ENCODE measurements at places on chromosomes 11 and 22.

- no peak for DNase-seq
These were observed 603 bp upstream of the PDGFB start for GRCh38 chr22:39245130-39246039.

DNA sequence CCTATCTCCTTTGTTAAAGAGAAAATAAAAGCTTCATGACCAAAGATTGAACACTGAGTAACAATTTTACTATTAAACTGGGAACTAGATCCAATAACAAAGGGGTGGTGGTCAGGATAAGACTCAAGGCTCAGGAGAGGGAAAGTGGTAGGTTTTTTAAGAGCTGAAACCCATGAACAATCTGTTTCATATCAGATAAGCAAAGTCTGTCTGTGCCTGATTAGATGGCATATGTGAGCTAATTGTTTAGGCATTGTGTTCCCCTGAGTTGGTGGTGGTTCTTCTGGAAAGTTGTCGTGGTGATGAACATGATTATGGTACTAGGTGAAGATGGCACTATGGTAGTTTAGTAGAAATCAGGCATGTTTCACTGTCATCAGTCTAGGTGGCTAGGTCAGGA is 24.4 kb downstream of the USP47 start:
- no peak for DNase-seq

GRCh38 chr11:71542879-71543777 is 5.1 kb upstream of the KRTAP5-9 start:
- peak; percentile 58 for DNase-seq

- DNase-seq: no peak
These were observed 10.5 kb downstream of the FGF3 start for GRCh38 chr11:69808667-69809086.

GRCh38 chr11:17165247-17165890 is 42.4 kb downstream of the PIK3C2A start:
- DNase-seq: no peak

GRCh38 chr22:50218996-50219727 is 18.4 kb downstream of the SELENOO start:
- peak; percentile 87 for DNase-seq

- DNase-seq: no peak
These were observed 2.2 kb downstream of the SPCS2 start for GRCh38 chr11:74951226-74951625.

- peak; percentile 71 for DNase-seq
These were observed 148.2 kb upstream of the SNX19 start for GRCh38 chr11:131064373-131064991.

GRCh38 chr11:35265755-35266454 is 126.9 kb downstream of the CD44 start:
- no peak for DNase-seq

DNA sequence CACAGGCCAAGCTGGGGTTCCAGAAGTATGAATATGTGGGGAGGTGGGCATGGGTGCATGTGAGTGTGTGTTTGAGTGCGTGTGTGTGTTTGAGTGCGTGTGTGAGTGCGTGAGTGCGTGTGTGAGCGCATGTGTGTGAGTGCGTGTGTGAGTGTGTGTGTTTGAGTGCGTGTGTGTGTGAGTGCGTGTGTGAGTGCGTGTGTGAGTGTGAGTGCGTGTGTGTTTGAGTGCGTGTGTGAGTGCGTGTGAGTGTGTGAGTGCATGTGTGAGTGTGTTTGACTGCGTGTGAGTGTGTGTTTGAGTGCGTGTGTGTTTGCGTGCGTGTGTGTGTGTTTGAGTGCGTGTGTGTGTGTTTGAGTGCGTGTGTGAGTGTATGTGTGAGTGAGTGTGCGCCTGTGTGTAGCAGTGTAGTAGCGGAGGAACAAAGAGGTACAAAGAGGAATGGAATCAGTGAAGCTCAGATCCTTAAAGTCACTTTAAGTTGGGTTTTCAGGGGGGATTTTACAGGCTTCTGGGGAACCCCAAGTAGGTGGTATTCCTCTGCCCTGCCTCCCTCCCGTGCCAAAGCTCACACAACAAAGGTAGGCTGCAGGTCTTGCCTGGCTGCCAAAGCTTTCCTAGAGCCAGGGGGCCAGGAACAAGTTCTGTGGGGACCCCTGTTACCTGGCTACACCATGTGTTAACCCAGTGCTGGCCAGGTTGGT is 137.1 kb downstream of the KIRREL3 start:
- no peak for DNase-seq

- DNase-seq: no peak
These were observed 102.6 kb upstream of the SPON1 start for GRCh38 chr11:13859892-13860291.

- DNase-seq: peak; percentile 56
These were observed 14.6 kb downstream of the MRGPRF start for GRCh38 chr11:68998390-68998911.

DNA sequence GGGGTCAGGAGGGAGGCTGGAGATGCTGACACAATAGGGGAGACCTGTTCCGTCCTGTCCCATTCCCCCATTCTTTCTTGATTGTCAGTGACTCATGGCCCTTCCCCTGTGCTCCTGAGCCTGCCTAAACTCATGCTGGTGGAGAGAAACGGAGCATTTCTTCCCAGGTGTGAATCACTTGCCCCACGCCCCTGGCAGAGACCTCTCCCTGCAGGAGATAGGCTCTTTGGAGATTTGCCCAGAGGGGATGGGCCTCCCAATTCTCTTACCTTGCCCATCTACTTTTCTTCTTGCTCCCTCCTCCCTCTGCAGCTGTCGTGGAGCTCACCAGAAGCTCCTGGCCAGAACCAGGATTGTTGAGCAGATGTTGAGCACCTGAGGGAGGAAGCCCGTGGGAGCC is 121.9 kb upstream of the OR9Q1 start:
- no peak for DNase-seq

GRCh38 chr11:66142370-66143263 is 72.5 kb downstream of the PACS1 start:
- no peak for DNase-seq

GRCh38 chr11:11845071-11845470 is 3.3 kb downstream of the USP47 start:
- no peak for DNase-seq

DNA sequence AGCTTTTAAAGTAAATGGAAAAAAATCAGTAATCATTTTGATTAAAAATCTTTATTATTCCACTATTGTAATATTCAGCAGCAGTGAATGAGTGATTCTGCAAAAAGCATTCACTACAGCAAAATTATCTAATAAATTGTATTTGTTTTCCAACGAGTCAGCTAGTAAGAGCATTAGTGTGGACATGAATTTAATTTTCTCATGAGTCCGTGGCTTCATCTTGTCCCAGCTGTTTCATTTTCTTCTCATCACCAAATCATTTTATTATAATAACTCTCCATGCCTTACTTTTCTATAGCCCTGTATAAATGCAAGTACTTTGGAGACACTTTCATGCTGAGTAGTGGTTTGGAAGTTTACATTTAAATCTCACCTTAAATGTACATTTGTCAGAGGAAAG is 66.2 kb downstream of the FANCF start:
- DNase-seq: no peak

GRCh38 chr22:32331236-32331917 is 26.3 kb upstream of the RFPL3 start:
- DNase-seq: no peak

- no peak for DNase-seq
These were observed 34.0 kb downstream of the NOX4 start for GRCh38 chr11:89457190-89457589.

DNA sequence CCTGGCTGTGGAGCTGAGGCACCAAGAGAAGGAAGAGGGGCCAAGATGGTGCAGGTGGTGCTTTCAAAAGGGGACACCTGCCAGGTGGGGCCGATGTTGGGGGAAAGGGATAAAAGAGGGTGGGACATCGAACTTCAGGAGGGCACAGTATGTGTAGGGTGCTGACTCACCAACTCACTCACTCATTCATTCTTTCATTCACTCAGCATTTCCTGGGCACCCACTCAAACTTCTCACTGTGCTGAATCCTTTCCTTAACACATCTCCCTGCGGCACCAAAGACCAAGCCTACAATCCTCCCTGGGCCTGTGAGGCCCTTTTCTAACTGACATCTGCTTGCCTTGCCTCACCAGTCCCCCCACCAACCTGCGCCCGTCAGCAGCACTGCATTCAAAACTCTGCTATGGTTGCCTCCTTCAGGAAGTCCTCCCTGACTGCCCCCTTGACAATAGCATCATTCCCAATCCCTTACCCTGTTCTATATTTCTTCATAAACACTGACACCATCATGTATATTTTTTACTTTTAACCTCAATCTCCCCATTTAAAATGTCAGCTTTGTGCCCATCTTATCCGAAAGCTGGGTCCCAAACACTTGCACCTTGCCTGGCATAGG is 246.6 kb downstream of the MN1 start:
- DNase-seq: no peak

GRCh38 chr22:19548964-19549363 is 24.8 kb upstream of the CLDN5 start:
- no peak for DNase-seq

GRCh38 chr11:74311352-74311926 is at the start of gene P4HA3:
TSS of gene P4HA3 (minus strand) at chr11:74311640. CDS start at chr11:74311611, 29 bp downstream.
- peak; percentile 64 for DNase-seq

DNA sequence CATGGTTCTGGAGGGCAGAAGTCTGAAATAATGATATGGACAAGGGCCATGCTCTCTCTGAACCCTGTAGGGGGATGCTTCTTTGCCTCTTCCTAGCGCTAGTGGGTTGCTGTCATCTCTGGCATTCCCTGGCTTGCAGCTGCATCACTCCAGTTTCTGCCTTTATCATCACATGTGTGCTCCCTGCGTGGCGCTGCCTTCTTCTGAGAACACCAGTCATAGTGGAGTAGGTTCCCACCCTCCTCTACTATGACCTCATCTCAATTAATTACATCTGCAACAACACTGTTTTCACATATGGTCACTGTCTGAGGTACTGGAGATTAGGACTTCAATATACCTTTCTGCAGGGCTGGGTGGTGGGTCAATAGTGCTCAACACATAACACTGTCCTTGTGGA is 402.3 kb upstream of the NARS2 start:
- DNase-seq: no peak

DNA sequence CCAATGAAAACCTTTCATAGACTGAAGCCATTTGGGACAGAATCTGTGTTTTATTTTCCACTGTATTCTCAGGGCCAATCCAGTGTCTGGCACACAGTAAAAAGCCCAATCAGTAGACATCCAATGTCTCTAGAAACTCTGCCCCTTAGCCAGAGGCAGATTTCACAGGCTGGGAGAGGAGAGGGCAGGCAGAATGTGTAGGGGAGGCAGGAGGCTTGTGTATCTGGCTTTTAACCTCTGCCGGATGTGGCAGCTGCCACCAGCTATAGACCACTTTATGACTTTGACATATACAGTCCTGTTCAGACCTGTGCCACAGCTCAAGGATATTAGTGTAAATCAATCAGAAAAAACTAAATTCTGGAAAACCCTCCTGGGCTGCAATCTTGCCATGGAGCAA is 4.4 kb downstream of the EXPH5 start:
- DNase-seq: no peak

DNA sequence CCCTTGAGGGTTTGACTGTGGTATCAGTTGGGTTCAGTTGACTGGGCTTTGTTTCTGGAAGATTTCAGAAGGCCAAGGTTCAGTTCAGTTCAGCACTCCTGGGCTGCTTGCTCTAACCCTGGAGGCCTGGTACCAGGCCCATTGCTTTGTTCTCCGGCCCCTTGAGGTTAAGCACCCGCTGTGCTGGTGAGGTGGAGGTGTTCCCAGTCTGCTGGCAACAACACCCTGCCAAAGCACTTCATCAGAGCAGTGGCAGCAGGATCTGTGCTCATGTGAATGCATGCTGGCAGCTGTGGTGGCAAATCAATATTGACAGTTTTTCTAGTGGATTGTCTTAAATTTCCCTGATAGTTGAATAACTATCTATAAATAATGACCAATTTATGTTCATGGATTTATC is 3.8 kb upstream of the SCGB1D1 start:
- DNase-seq: no peak

DNA sequence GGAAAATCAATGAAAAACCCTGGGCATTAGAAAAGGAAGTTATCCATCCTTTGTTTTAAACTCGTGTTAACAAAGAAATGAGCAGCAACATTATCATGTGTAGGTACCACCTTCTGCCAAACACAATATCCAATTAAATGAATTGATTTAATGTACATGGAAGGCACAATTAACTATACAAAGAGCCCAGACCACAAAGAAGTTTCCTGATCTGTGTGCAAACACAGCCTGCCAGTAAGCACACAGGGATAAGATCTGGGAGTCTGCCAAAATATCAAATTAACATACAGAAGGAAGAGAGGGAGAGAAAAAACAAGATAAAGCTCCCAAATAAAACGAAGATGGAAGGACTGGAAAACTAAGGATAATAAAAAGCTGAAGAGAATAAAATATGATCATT is 54.1 kb upstream of the SLC25A1 start:
- no peak for DNase-seq

DNA sequence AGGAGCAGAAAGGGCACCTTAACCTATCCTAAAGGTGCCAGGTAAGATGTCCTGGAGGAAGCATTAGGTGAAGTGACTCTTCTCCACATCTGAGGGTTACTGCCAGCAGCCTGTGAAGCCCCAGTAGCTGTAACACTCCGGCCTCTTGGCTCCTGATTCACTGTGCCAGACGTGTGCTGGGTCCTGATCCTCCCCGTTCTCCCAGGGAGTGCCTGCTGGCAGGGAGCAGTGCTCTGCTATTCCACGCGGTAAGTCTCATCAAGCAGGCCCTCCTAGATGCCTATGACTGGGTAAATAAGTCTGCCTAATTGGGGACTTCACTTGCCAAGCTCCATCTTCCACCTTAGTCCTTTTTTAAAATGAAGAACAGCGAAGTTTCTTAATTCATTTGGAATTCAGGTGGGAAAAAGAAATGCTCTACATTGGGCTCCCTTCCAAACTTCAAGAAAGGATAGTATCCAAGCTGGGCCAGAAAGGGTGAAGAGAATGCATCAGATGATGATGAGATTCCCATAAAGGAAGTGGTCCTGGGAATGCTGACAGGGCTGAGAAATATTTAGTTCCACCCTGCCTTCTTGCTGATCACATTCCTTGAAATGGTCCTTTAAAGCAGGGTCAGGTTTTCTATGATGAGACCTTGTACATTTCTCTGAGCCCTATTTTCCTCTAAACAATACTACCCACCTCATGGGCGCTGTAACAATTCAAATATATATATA is 188.0 kb downstream of the MAML2 start:
- DNase-seq: peak; percentile 85

Data from cardiac fibroblast (primary cell).